ENCODE measurements at places on chromosomes 5 and 9.

DNA sequence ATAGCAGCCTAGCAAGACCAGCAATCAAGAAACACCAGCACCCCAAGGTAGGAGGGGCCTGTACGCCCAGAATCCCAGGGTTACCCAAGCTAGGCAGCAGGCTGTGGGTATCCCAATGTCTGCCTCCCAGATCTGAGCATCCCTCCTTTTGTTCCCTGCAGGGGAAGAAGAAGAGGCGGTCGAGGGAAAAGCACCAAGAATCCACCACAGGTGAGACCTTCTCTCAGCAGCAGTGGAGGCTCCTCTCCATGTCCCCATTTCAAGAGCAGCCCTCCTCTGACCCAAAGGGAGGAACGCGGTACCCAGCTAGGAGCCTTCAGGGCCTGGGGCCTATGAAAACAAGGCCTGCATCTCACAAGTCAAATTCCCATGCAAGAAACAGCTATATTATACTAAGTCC, 28.9 kb downstream of the TCF7 start:
- DNase-seq = no peak

GRCh38 chr9:137787786-137788505, 89.6 kb upstream of the CACNA1B start:
- no peak for DNase-seq

- no peak for DNase-seq
Observed at GRCh38 chr5:59428391-59428790, 465.1 kb downstream of the PDE4D start.

DNA sequence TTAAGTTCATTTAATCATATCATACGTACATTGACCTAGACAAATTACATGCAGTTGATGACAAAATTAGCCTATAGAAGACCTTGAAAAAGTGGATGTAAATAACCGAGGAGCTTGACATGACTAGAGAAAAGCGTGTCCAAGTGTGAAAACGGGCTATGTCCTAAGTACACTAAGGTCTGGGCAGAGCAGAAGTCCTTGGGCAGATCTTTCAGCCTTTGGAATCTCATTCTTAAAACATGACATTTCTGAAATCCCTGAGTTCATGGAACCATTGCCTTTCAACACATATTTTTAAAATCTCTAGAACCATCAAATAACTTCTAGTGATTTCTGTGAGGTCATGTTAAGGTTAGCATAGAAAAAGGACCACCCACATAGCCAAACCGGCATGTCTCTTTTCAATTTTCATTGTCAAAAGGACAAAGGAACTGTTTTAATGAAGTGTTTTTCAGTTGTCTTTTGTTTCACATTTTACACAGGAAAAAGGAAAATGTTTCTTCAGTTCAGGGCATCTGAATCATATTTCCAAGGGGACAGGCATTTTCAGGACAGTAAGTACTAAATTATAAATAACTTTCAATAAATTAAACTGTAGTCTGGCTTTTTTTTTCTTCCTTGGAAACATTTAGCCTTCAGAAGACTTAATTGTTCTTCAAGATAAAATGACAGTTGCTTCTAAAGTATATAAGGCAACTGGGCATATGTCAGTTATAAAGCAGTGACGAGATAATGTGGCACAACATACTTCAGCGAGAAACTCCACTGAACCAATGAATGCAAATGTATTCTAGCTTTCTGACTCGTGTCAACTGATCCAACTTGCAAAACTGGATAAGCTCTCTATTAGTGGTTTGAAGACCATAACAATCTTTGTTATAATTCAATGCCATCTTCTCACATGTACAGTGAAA, 416.8 kb downstream of the NFIB start:
- no peak for DNase-seq
